ENCODE measurements at places on chromosomes 12 and 14. TPM values are rescaled to one million over a fixed set of nuclear protein-coding genes. Genes with fewer than 3 reads are reported as not detected.

GRCh38 chr12:62578726-62579125 lies 112.1 kb downstream of the MON2 start:
- H3K4me3 ChIP-seq = no peak overlapping the region
- no peak overlapping the region for H3K27ac ChIP-seq
- no peak for DNase-seq
- H3K36me3 ChIP-seq = peaks cover 5% of the 10 kb centered on the region

DNA sequence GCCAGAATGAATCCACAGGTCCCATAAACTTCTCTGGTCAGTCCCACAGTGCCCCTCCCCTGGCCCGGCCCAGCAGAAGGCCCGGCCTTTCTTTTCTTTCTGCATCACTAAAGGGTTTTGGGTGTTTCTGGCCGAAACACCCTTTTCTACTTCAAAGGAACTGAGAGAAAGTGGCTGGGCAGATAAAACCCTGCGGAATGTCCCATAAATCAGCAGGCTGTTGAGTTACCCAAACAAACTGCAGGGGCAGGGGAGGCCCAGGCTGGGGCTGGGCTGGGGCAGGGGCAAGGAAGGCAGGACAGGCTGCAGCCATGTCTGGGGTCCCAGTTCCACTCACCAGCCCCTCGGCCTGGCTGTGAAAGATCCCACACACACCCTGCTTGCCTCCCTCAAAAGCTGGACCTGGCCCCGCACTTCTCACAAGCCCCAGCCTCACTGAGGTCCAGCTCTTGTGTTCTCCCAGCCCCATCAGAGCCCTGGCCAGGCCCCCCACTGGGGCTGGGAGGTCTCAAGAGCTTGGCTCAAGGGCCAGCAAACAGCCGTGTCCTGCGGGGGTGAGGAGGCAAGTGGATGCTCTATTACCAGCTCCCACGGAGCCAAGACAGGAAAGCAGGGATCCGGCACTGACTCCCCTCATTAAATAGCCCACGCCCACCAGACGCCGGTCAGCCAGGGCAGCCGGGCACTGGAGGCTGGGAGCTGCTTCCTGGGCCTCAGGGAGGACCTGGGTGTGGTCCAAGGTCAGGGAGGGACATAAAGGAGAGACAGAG lies 41.9 kb downstream of the CCNK start:
- no peaks in the 10 kb centered on the region for H3K36me3 ChIP-seq
- H3K4me1 ChIP-seq = peaks cover 54% of the 10 kb centered on the region
- H3K4me3 ChIP-seq = peak overlapping the region; percentile 30
- H3K27ac ChIP-seq = peak overlapping the region; percentile 95
- H3K27me3 ChIP-seq = no peaks in the 10 kb centered on the region
- DNase-seq = peak; percentile 89

GRCh38 chr14:69841656-69842055 lies 37.6 kb upstream of the SMOC1 start:
- H3K4me3 ChIP-seq = no peak overlapping the region
- DNase-seq = no peak
- no peaks in the 10 kb centered on the region for H3K27me3 ChIP-seq

DNA sequence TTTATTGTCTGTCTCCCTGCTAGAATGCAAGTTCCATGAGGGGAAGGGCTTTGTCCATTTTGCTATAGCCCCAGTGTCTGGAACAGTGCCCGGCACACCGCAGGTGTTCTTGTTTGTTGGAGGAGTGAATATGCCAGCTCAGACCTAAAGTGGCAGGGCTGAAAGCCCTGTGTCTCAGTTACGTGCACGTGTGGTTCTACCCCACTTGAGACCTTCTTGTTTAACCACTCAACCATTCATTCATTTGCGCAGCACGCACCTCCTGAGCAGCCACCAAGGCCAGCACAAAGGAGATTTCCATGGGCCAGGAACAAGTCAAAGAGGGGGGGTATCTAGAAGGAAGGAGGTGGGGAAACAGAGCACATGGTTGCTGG lies 338.0 kb upstream of the FKBP4 start:
- no peaks in the 10 kb centered on the region for H3K27me3 ChIP-seq
- no peak overlapping the region for H3K4me3 ChIP-seq
- DNase-seq = no peak
- H3K27ac ChIP-seq = no peak overlapping the region
- H3K36me3 ChIP-seq = no peaks in the 10 kb centered on the region

DNA sequence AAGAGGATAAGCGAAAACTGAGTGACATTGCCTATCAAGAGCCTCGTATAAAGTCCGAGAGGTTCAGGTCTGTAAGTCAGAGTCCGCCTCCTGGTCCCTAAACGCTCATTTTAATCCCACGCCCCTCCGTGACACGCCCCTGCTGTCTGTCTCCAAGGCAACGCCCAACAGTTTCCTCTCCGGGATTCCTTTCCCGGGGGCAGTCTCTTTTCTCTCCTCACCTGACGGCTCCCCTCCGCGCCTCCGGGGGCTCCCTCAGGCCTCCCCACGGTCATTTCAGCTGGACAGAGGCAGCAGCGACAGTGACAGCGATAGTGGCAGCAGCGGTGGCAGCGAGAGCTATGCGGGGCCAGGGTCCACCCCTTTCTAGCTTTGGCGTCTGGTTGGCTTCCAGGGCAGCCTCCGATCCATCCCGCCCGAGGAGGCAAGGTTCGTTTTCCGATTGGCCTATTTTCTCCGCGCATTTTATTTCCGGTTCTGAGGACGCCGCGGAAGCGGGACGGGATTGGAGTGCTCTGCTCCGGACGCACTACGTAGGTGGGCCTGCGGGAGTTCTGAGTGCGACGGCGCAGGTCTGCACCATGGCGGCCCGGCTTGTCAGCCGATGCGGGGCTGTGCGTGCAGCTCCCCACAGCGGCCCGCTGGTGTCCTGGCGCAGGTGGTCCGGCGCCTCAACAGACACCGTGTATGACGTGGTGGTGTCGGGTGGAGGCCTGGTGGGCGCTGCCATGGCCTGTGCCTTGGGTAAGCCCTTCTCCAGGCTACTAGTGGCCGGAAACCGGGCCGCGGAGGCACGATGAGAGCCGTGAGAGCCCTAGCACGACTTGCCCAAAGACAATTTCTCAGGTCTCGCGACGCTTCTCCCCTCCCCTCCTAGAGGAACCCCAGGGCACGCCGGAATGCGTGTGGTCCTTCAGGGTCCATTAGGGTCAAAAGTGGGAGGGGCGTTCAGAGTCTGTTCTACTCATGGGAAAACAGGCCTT lies at the start of the genes COQ6 and FAM161B:
COQ6 (plus strand) TSS at position 551 of the 983 bp plus-strand sequence; CDS start at position 582, 31 bp downstream.
FAM161B (minus strand) TSS at position 343 of the 983 bp plus-strand sequence; CDS start at position 275, 68 bp downstream.
- peak within 1 kb of the TSS; percentile 93 for H3K27ac ChIP-seq
- H3K4me3 ChIP-seq = peak within 1 kb of the TSS; percentile 73
- no peaks in the 10 kb centered on the region for H3K4me1 ChIP-seq
- no peaks in the 10 kb centered on the region for H3K36me3 ChIP-seq
- H3K27me3 ChIP-seq = no peaks in the 10 kb centered on the region

GRCh38 chr12:111396726-111397445 lies 8.8 kb upstream of the SH2B3 start:
- H3K27ac ChIP-seq = no peak overlapping the region
- DNase-seq = peak; percentile 91
- H3K4me3 ChIP-seq = no peak overlapping the region
- no peaks in the 10 kb centered on the region for H3K36me3 ChIP-seq
- H3K27me3 ChIP-seq = no peaks in the 10 kb centered on the region

DNA sequence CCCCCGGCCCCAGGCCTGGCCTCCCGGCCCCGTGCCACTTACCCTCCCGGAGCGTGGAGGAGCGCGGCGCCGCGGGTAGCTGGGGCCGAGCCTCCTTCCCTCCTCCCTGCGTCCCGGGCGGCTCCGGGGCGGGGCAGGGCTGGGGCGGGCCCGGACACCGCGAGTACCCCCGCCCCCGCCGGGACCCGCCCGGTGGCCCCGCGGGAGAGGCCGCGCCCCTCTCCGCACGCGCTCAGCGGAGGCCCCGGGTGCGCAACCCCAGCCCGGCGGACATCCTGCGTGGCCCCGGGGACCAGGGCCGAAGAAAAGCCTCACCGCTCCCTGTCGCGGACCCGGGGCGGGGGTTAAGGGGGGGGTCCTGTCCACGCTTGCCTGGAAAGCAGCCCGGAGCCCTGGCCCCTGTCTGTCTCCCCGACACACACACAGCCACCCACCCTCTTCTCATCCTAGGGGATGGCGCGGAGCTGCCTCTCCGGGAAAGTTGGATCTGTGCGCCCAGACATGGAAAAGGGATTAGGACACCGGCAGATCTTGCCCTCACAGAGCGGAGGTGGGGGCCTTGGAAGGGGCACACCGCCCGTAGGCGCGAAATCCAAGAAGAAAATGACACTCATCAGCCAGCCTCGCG lies at the start of gene SYNE3:
SYNE3 (minus strand) TSS at position 97 of the 628 bp plus-strand sequence. CDS start 40,829 bp downstream, outside the sequence.
- peak; percentile 66 for DNase-seq
- peaks cover 21% of the 10 kb centered on the region for H3K4me1 ChIP-seq
- no peaks in the 10 kb centered on the region for H3K36me3 ChIP-seq
- H3K27me3 ChIP-seq = peaks cover 70% of the 10 kb centered on the region
- peak within 1 kb of the TSS; percentile 59 for H3K4me3 ChIP-seq
- H3K27ac ChIP-seq = no peak within 1 kb of the TSS

- no peaks in the 10 kb centered on the region for H3K27me3 ChIP-seq
- H3K4me1 ChIP-seq = peaks cover 11% of the 10 kb centered on the region
Measured at GRCh38 chr12:121778567-121779421, 14.7 kb downstream of the RHOF start.

DNA sequence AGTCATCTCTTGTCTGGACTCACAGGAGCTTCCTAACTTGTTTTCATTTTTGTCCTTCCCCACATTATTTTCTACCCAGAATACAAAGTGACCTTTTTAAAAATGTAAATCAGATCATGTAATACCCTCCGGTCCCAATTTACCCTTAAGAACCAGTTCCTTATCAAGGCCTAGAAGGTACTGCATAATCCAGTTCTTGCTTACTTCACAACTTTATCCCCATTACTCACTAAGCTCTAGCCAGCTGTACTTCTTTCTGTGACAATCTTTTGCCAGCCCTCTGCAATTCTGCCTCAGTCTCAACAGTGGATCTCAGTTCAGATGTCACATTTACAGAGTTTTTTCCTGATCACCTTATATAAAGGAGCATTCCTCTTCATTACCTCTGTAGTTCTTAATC lies 11.6 kb downstream of the RAP1B start:
- H3K27me3 ChIP-seq = no peaks in the 10 kb centered on the region
- H3K27ac ChIP-seq = no peak overlapping the region
- peaks cover 17% of the 10 kb centered on the region for H3K4me1 ChIP-seq
- DNase-seq = no peak
- H3K36me3 ChIP-seq = peaks cover 8% of the 10 kb centered on the region
- H3K4me3 ChIP-seq = no peak overlapping the region

DNA sequence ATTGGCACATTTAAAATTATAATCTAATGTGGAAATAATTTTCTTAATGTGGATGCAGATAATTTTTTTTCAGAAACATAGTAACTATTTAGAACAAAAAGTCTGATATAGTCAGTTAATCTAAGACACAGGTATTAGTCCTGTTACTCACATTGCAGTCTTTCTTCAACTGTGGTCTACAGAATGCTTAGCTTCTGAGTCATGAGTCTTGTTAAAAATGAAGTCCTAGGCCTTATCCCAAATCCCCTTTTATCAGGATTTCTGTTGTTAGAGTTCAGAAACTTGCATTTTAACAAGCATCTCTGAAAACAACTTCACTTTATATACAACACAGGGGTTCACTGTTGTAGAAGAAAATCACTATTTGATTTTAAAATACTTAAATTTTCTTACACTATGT lies 112.2 kb downstream of the SLC16A7 start:
- no peaks in the 10 kb centered on the region for H3K36me3 ChIP-seq
- H3K4me3 ChIP-seq = no peak overlapping the region
- no peak overlapping the region for H3K27ac ChIP-seq

DNA sequence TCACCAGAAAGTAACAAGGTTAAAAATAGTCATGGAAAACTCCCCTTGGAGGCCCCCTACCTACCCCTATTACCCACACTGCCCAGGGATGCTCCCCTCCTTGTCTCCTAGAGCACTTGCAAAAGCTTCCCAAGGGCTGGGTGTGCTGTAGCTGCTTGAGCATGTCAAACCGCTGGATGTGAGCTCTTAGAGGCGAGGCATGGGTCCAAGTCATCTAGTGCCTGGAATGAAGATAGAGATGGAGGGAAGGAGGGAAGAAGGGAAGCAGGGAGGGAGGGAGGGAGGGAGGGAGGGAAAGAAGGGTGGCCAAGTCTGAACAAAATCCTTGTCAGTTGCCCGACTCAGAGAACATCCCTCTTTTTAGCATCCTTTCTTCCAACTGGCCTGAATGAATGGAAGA lies 43.1 kb downstream of the LTBP2 start:
- H3K27me3 ChIP-seq = no peaks in the 10 kb centered on the region
- DNase-seq = no peak
- H3K4me3 ChIP-seq = no peak overlapping the region
- H3K4me1 ChIP-seq = no peaks in the 10 kb centered on the region

DNA sequence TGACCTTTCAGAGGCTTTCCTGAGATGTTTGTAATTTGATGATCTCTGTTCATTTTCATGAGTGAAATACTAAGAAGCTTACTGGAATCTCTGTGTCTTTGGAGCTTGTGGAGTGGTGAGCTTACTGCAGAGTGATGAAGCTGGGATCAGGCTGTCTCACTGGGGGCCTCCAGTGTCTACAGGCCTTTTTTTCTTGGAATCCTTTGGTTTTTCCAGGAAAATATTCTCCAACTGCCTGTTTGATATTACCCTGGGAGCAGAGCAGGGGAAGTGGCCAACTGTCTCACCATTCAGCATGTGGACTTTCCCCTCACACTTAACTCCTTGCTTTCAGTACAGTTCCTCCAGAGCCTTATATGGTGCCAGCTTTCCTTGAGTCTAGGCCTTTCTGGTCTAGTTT lies 62.0 kb upstream of the KCNA1 start:
- H3K27ac ChIP-seq = no peak overlapping the region
- H3K27me3 ChIP-seq = no peaks in the 10 kb centered on the region
- no peaks in the 10 kb centered on the region for H3K36me3 ChIP-seq
- DNase-seq = no peak
- H3K4me3 ChIP-seq = no peak overlapping the region
- no peaks in the 10 kb centered on the region for H3K4me1 ChIP-seq

GRCh38 chr12:257521-258321 lies 4.9 kb downstream of the SLC6A13 start:
- no peak overlapping the region for H3K27ac ChIP-seq
- no peak for DNase-seq
- H3K27me3 ChIP-seq = peaks cover 4% of the 10 kb centered on the region
- peaks cover 5% of the 10 kb centered on the region for H3K4me1 ChIP-seq

GRCh38 chr12:66965621-66966020 lies 286.7 kb upstream of the GRIP1 start:
- no peak overlapping the region for H3K27ac ChIP-seq
- H3K27me3 ChIP-seq = no peaks in the 10 kb centered on the region
- no peaks in the 10 kb centered on the region for H3K4me1 ChIP-seq
- DNase-seq = no peak

GRCh38 chr12:28800129-28800528 lies 348.9 kb upstream of the FAR2 start:
- H3K36me3 ChIP-seq = no peaks in the 10 kb centered on the region
- H3K4me3 ChIP-seq = no peak overlapping the region
- H3K27me3 ChIP-seq = no peaks in the 10 kb centered on the region
- no peak for DNase-seq
- no peak overlapping the region for H3K27ac ChIP-seq
- H3K4me1 ChIP-seq = no peaks in the 10 kb centered on the region

- H3K27ac ChIP-seq = no peak overlapping the region
- H3K36me3 ChIP-seq = no peaks in the 10 kb centered on the region
- H3K4me3 ChIP-seq = no peak overlapping the region
- no peak for DNase-seq
- H3K27me3 ChIP-seq = no peaks in the 10 kb centered on the region
- H3K4me1 ChIP-seq = no peaks in the 10 kb centered on the region
Measured at GRCh38 chr12:56898938-56899337, 35.3 kb downstream of the SDR9C7 start.

Gene THTPA
- 17.0 TPM for total RNA-seq

Gene ACRBP
- 2.7 TPM for total RNA-seq

Gene CLECL1
- total RNA-seq = not detected

Gene NINJ2
- 0.37 TPM for total RNA-seq

Gene CLEC2B
- 1.0 TPM for total RNA-seq
